ENCODE measurements at places on chromosomes 2 and 18.

- no peak for DNase-seq
Measured at GRCh38 chr2:22880161-22880560, 504.8 kb upstream of the KLHL29 start.

- no peak for DNase-seq
Measured at GRCh38 chr2:121129692-121130091, 155.3 kb downstream of the TFCP2L1 start.

- DNase-seq = no peak
Measured at GRCh38 chr2:85996591-85996990, 107.8 kb upstream of the ST3GAL5 start.

DNA sequence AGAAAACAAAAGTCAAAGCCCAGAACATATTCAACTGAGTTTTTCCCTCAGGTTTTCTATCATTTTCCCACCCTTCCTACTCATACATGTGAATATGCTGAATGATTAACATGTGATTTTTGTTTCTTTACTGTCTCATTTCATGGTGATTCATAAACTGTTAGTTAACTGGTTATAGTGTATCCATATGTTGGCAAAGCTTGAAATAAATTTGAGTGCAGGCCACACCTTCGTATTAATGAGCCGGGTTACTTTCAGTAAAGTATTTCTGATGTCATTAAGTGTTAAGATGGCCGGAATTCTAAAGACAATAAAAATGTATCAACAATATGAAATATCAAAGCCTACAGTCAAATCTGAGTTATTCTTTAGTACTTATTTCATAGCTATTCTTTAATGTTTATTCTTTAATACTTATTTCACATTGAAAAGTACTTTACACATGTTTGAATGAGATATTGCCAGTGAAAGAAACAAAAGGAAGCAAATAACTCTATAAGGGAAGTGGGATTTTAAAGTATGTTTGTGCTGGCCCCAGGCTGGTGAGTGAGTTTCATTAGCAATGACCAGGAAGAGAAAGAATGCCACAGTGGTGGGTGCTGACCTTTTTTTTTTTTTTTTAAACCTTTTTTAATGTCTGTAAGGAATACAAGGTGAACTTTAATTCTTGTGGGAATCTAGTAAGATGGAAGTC lies 178.6 kb downstream of the NEDD4L start:
- no peak for DNase-seq

- no peak for DNase-seq
Measured at GRCh38 chr18:77544792-77545191, 295.1 kb downstream of the GALR1 start.

- DNase-seq = no peak
Measured at GRCh38 chr2:180359522-180360282, 352.6 kb upstream of the CWC22 start.

GRCh38 chr2:15677141-15677843 lies 85.6 kb downstream of the DDX1 start:
- DNase-seq = no peak

DNA sequence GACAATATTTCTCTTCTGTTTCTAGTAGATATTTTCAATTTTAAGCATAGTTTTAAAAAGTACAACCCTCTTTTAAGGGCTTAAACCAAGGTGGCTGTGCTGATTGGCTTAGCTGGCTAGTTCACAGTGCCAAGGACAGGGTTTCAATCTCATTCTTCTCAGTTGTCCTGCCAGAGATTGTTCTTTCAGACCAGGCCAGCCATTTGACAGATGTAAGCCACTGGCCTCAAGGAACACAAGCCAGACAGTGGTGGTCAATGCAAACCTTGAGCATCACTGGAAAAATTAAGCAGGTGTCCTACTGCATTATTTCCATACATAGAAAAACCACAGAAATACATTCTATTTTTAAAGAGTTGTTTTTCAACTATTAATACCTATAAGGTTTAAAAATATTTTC lies 5.9 kb downstream of the RNF103 start:
- DNase-seq = no peak

- DNase-seq = no peak
Measured at GRCh38 chr2:130986890-130987493, 106.3 kb downstream of the FAM168B start.

GRCh38 chr2:3099860-3100234 lies 277.8 kb downstream of the EIPR1 start:
- no peak for DNase-seq

DNA sequence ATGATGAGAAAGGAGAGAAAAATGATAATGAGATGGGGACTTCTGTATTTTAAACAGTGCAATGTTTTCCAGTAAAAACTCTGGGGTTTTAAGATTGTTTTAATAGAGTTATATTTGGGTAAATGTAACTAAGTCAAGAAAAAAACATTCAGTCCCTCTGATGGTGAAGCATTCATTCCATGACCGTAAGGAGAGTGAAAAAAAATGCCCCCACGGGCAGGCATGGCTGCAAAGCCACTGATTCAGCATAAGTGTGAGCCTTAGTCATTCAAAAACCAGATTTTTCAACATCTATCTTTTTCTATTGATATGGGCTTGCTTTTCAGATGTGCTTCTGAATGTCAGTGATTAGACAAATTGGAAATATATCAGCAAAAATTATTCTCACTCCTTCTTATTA lies 957.8 kb downstream of the SLC4A3 start:
- no peak for DNase-seq

GRCh38 chr2:151799886-151800292 lies 28.3 kb downstream of the ARL5A start:
- no peak for DNase-seq

DNA sequence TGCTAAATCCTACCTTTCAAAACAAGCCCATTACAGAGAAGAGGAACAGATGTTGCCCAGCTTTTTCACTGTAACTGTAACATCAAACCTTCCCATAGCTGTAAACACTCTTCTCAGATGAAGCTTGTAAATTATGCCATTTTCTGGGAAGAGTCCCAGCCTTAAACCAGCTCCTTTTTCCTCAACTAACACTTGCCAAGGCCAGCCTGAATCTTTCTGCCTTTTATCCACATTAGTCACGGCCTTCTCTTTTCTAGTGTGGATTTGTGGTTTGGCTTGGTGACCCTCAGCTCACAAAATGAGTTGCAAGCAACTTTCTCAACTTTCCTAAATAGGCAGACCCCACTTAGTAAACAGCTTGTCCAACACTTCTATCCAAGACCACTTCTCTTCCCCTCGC lies 90.2 kb downstream of the CABLES1 start:
- DNase-seq = no peak

GRCh38 chr2:157611726-157612125 lies 16.9 kb downstream of the ACVR1C start:
- no peak for DNase-seq

- DNase-seq = no peak
Measured at GRCh38 chr2:148978706-148979105, 59.8 kb upstream of the LYPD6B start.

DNA sequence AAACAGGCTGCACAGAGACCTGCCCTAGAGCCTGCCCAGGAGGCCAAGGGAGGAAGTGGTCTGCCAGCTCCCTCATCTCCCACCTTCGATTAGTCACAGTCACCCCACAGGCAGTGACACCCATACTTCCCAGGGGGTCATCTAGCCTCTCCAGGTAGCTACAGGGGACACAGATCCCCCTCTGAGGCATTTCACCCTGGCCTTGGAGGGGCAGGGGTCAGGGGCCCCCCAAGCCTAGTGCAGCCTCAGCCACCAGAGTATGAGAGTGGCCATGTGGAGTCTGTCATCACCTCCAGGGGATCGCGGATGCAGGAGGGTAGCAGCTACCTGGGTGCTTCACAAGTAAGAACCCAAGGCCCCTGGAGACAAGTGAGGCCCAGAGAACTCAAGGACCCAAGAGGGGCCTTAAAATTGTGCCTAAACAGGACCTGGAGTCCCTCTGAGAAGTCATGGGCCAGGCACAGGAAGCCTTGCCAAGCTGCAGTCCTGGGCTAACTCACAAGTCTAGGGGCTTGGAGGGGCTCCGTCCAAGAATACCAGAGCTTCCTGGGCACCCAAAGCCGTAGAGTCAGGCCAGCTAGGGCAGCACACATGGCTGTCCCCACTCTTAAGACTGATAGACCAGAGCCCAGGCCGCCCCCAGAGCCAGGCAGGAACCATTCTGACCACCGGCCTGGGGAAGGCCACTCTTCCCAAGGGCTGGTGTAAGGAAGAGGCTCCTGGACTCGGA lies 354.3 kb upstream of the ID2 start:
- DNase-seq = no peak

GRCh38 chr2:173823543-173823939 lies 141.6 kb downstream of the SP3 start:
- DNase-seq = no peak

DNA sequence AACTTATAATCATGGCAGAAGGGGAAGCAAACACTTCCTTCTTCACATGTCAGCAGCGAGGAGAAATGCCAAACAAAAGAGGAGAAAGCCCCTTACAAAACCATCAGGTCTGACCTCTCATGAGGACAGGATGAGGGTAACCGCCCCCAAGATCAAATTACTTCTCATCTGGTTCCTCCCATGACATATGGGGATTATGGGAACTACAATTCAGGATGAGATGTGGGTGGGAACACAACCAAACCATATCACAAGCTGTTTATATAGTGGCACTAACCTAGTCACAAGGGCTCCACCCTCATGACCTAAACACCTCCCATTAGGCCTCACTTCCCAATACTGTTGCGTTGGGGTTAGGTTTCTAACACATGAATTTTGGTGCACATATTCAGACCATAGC lies 110.0 kb downstream of the OSBPL6 start:
- no peak for DNase-seq

- DNase-seq = no peak
Measured at GRCh38 chr2:159882130-159882745, 84.2 kb upstream of the CD302 start.

GRCh38 chr2:54591551-54591950 lies 131.9 kb upstream of the EML6 start:
- DNase-seq = no peak

DNA sequence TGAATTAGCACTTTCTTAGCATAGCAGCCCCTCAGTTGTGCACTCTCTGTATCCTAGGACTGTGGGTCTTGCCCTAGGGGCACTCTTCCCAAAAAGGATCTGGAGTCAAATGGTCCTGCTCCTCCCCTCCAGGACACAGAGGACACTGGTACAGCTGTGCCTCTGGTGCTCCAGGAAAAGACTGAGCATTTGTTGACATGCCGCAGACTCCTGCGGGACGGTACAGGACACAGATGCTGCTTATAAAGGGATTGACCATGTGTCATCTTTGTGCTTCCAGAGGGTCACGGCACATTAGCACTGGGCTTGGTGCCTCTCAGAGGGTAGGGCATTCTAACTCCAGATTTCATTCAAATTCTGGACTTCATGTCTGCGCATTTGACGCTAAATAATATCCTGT lies 110.5 kb downstream of the KLF7 start:
- no peak for DNase-seq

GRCh38 chr18:54444319-54444914 lies 86.7 kb downstream of the C18orf54 start:
- peak; percentile 48 for DNase-seq

DNA sequence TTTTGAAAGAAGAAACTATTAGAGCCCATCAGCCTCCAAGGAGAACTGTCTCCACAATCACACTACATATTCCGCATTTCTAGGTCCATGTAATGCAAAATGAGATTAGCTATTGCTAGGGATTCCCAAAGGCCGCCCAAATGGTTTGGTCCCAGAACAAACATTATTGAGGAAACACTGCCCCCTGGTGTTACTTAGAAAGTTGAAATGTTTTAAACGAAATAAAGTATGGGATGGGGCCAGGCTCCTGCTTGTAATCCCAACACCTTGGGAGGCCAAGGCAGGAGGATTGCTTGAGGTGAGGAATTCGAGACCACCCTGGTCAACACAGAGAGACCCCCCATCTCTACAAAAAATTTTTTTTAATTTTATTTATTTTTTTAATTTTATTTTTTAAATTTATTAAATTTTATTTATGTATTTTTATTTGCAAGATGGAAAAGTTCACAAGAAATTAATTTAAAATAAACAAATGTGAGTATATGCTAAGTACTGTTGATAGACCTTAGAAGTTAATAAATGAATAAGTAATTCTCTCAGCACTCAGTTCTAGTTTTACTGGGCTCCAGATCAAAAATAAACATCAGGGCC lies 5.5 kb downstream of the NHEJ1 start:
- no peak for DNase-seq

GRCh38 chr2:1773883-1774282 lies 29.6 kb upstream of the PXDN start:
- DNase-seq = no peak

DNA sequence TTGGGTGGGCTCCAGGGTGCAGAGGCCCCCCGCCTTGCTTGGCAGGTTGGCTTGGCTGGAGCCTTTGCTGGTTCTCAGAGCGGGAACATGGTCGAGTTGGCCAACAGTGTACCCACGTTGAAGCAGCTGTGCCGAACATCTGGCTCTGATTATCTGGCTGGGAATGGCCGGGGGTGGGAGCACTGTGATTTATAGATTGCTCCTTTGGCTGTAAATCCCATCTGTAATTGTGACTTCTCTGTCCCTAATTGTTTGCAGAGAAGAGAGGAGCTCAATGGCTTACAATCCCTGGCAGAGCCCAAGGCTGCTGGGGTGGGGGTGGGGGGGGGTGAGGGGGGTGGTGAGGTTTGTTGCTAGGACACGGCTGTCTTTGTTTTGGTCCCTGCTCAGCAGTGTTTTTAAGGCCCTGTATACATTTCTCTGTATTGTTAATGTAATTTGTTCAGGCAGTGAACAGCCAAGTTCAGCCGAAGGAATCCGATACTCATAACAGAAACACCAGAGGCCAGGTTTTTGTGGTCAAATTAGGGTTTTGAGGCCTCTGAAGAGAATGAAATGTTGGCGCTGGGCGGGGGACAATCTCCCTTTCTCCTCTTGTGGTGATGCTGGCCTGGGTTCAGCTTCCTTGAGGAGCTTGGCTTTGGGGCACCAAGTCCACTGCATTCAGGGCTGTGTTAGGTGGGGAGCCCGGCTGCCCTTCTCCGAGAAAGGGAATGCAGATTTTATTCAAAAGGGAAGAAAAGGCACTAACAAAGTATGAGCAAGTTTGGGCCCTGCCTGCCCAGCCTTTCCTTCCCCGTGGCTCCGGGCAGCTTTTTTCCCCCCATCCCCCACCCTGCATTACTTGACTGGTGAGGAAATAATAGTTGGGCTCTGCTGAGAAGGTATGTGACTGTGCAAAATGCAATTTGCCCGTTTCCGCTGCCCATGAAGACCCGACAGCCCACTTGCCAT lies 82.5 kb downstream of the TCF7L1 start:
- DNase-seq = no peak

Data from liver (tissue), 10 donors.